Activated T-helper 9 cell treated with anti-CD3 and anti-CD28 coated beads, Interleukin-2, amount 50 U/mL, for 16 hours (primary cell): ENCODE measurements at places on chromosomes 1 and 21.

GRCh38 chr1:38297842-38298241 lies 251.2 kb upstream of the POU3F1 start:
- DNase-seq: no peak

- no peak for DNase-seq
These were observed 1498.2 kb upstream of the B3GALT2 start for GRCh38 chr1:194684636-194685035.

DNA sequence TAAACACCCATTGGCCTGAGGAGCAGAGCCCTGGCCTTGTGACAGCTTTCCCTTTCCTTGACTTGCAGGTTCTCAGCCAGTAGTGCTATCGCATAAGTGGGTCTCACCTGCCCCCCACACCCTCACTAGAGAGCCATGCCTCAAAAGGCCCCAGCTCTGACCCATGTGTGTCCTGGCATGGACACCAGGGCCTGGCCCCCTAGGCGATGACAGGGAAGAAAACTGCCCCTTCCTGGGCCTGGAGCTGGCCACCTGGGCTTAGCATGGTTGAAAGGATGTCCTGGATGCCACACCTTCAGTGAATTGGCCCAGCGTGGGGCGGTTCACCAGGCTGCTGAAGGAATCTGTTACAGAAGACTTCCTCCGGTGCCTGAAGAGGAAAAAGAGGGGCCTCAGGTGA lies 18.5 kb downstream of the TTC39A start:
- DNase-seq: no peak

DNA sequence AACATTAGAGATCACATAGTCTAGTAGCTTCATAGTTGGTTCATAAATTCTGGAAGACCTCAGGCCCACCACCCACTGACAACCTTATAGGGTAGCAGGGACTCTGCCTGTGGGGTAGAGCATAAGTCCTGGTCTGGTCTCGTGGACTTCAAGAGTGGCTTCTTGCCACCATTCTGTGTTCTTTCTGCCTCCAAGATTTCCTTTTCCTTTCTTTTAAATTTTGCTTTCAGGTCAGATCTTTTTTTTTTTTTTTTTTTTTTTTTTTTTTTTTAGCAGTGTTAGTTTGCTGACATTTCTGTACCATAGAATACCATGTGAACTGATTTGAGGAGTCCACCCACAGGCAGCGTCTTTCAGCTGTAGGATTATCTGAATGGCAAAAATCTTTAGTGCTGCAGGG lies 28.5 kb downstream of the MTR start:
- DNase-seq: no peak

DNA sequence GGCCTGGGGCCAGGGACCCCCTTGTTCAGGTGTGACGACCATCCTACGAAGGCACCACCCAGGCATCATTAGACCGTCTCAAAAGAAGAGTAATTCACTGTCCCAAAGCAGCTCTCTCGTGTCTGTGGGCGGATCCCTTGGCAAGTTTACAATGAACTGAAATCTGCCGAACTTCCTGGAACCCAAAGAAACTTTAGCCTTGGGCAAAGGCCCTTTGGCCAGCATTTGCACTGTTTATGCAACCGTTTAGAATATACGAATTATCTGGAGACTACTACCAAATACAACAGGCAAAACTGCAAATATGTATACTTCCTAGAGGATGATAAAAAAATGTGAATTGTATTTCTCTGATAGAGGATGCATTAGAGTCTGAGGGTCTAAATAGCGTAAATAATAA lies 1.4 kb upstream of the SOD1 start:
- DNase-seq: no peak

DNA sequence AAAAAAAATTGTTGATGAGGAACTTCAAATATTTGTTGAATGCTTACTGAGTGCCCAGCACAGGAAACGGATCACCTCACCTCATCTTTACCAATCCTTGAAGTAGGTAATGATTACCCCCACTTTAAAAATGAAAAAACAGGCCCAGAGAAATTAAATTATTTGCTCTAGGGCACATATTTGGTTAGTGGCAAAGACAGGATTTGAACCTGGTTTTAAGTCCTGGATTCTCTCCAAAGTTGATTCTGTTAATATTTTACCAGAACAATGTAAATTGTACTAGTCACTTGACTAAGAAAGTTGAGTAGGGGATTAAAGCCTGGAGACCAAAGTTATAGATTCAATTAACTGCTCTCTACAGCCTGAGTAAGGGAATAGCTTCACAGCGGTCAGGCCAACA lies 97.9 kb downstream of the GIPC2 start:
- DNase-seq: no peak

DNA sequence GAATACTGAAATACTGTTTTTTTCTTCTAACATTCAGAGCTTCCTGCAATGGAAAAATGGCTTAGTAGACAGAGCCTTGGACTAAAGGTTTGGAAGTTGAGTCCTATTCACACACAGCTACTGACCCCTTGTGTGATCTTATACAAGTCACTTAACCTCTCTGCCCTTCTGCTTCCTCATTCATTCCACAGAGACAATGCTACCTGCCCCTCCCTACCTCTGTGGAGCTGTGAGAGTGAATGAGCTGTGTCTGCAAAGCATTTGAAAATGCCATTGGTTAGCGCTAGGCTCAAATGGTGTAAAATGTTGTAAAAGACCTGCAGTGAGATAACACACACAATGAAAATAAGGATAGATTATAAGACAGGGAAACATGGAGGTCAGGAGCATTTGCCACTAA lies 214.4 kb downstream of the BARHL2 start:
- no peak for DNase-seq

GRCh38 chr1:7171574-7171973 lies 386.3 kb downstream of the CAMTA1 start:
- DNase-seq: no peak

DNA sequence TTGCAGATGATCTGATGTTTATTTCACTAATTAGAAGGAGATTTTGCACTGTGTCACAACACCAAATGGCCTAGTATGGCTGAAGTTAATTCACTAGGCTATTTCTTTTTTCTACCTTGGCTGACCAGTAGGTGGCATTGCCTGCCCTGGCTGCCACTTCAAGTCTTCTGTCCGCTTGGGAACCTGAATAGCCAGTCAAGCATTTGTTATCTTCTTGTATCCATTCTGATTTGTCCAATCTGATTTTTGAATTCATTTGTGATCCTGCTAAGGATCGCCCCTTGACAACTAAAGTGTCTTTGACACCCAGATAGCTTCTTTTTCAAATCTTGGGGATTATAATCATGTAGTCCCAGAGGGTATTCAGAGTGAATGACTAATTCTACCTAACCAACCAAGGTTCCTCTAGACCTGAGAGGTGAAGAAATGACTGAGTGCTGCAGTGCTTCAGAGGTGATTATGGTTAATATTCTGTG lies 99.4 kb downstream of the GIPC2 start:
- no peak for DNase-seq

DNA sequence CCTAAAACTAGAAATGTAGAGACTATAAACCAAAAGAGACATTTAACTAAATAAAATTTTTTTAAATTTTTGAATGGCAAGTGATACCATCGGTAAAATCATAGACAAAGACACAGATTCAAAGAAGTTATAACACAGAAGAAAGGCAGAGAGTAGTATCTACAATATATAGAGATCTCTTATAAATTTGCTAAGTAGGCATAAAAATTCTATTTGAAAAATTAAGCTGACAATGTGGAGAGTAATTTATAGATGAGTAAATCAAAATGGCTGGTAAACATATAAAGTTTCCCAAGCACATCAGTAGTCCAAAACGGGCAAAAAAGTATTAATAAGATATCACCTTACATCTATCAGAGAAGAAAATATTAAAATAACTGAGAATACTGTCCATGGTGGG lies 1061.0 kb downstream of the ADGRL2 start:
- DNase-seq: no peak

- no peak for DNase-seq
These were observed 20.4 kb downstream of the KIAA1614 start for GRCh38 chr1:180933141-180933540.

- no peak for DNase-seq
These were observed 189.4 kb upstream of the FGGY start for GRCh38 chr1:59107516-59107915.

DNA sequence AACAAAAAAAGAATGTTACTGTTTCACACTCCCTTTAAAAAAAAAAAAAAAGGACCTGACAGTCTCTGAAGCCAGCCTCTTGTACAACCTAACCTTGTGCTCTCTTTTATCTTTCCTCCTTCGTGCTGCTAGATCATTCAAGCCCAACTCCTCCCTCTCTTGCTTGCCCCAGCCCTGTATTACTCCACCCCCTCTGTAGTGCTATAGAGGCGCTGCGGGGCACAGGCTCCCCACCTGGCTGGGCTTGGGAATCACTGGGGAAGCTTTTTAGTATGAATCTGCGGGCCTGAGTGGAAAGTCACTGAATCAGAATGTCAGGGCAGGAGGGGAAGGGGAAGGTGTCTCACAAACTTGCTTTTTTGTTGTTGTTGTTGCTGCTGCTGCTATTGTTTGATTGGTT lies 383.7 kb upstream of the CAMK1G start:
- no peak for DNase-seq

DNA sequence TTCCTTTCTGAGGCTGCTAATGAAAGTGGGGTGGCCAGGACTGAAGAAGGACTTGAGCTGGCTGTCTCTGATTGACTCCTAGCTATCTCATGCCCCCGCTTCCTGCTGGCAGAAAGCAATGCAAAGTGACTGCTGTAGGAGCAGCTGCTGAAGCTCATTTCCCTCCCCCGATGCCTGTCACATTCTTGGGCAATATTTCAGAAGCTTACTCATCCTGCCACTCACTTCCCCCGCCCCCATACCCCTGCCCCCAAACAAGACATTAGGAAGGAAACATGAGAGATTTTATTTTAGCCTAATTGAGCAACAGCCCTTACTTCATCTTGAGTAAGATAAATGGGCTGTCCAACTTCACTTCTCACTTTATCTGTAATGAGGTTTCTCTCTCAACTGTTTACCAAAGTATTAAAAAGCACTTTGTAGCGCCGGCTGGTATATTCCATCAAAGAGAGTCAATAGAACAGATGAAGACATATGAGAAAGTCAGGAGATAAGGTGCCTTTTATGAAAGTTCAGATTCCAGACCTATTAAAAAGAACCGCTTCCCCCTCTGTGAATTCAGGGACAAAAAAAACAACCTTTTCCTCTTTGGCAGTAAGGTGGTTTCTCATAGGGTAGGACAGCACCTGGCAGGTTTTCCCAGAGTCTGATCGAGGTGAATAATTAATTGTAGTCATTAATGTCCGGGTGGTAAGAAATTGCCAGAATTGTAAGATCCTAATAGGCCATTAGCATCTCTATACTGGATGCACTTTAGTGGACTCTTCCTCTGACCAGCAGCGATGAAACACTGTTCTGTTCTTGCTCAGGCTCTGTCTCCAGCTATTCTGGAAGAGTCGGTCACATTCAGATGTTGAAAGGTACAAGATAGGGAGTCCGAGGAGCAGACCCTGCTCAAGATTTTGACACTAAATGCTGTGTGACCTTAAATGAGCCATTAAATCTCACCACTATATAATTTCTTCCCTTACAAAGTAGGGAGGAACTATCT lies 70.2 kb downstream of the SH3GLB1 start:
- peak; percentile 4 for DNase-seq

- no peak for DNase-seq
These were observed 3.3 kb upstream of the NT5C1A start for GRCh38 chr1:39675220-39675619.

DNA sequence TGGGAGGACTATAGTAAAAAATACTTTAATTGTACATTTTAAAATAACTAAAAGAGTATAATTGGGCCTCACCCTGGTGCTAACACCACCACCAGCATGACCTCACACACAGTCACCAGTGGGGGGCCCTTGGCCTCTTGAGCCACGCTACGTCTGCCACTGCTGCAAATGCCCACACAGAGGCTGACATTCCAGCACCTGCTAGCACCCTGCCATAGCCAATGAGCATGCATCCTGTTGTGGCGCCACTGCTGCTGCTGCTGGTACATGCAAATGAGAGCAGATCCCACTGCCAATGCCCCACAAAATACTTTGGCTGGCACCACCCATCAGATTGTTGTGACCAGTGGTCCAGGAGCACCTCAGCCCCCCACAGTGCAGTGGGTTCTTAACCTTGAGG lies 31.5 kb upstream of the TNR start:
- no peak for DNase-seq

GRCh38 chr1:25487628-25488027 lies 55.8 kb upstream of the LDLRAP1 start:
- no peak for DNase-seq
